Left ventricle myocardium inferior (tissue), 1 donor: ENCODE measurements at places on chromosomes 11 and 22. TPM values are rescaled to one million over a fixed set of nuclear protein-coding genes. Genes with fewer than 3 reads are reported as not detected.

DNA sequence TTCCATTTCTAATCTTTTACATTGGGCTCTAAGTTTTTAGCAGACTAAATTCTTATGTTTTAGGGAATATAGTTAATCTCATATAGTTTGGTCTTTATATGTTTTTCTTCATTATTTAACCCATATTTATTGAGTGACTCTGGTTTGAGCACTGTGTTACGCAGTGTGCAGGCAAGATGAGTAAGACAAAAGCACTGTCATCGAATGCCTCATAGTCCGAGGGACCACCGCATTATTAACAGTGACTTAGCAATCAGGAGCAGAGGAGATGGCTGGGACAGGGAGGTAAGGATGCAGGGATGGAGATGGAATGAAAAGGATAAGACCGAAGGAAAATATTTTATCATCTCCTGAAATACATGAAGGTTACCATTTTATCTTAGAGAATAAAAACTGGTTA, 65.2 kb upstream of the CTSC start:
- DNase-seq: no peak

DNA sequence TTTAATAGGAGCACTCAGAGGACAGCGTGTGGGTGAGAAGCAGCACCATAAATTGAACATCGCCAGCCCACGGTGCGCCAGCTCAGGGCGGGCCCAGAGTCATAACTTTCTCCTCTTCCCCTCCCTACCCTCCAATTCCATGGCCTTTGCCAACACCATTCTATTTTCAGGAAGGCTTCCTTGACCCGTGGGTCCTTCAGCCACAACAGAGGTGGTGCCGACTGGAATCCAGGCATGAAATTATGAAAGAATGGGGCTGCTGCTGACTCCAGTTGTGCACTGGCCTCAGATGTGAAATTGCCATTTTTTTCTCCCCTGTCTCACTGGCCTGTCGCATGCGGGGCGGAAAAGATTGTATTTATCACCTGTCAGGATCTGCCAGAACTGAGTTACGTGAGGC, 345.9 kb downstream of the MIAT start:
- no peak for DNase-seq

DNA sequence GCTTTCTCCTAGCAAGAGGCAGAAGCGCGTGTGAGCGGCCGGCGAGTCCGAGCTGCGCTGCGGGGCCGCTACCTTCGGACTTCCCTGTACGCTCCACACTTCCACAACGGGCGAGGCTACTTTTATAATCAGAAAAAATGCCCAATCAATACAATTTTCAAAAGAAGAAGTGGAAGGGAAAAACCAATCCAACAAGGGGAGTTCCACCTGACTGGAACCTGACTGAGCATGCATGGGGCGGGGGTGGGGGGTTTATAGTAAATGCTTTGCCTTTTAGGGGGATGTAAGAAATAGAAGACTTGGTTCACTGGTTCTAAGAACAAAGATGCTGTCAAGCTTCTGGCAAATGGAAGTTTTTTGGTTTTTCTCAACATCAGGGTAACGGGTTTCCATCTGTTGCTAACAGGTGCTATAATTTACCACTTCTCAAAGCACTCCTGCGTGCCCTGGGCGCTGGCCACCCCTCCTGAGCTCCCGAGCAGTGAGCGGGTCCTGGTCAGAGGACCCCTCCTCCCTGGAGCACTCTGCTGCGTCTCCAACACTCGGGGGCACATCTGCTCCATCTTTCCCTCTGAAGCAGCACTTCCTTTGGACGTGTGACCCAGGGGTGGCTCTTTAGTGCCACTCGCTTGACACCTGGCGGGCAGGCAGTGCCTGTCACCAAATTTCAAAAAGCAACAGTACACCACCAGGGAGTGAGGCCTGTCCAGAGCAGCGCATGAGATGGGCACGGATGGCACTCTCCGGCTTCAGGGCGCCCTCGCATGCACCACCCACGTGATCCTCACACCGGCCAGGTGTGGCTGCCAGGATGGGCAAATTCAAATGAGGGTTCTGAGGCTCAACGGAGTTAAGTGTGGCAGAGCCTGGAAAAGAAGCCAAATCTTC, 21.6 kb upstream of the BID start:
- no peak for DNase-seq

- no peak for DNase-seq
These were observed 556.3 kb upstream of the ANO5 start for GRCh38 chr11:21636561-21636960.

Gene CNIH2
- total RNA-seq: not detected

Gene BRD1
- total RNA-seq: 14.9 TPM

Gene CD6
- 0.47 TPM for total RNA-seq

Gene SLC22A9
- total RNA-seq: not detected

DNA sequence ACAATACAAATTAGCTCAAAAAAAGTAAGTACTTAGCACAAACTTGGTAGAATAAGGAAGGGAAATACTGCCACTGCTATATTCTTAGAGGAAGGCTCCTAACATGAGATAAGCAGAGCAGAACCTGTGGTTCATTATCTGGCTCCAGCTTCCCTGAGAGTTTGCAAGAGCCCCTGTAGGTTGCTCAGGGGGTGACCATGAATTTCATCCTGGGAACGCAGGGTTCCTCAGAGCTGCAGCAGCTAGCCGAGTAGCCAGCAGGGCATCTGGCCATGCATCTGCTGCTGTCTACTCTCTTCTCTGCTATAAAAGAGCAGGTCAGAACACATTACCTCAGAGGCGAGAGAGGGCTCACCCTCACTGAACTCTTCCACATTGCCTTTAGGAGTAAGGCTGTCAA, 67.3 kb downstream of the TRPC6 start:
- no peak for DNase-seq

- no peak for DNase-seq
These were observed 227.2 kb upstream of the BLID start for GRCh38 chr11:122343210-122343609.

- DNase-seq: no peak
These were observed 48.6 kb downstream of the TRIM29 start for GRCh38 chr11:120089036-120090001.

Gene FBLN1
- 82.8 TPM for total RNA-seq

Gene BTG4
- total RNA-seq: not detected

- no peak for DNase-seq
These were observed 115.9 kb upstream of the CSNK2A3 start for GRCh38 chr11:11468954-11469353.

Gene TMEM134
- total RNA-seq: 87.5 TPM

- DNase-seq: no peak
These were observed 6.5 kb downstream of the CTSF start for GRCh38 chr11:66561975-66562248.

DNA sequence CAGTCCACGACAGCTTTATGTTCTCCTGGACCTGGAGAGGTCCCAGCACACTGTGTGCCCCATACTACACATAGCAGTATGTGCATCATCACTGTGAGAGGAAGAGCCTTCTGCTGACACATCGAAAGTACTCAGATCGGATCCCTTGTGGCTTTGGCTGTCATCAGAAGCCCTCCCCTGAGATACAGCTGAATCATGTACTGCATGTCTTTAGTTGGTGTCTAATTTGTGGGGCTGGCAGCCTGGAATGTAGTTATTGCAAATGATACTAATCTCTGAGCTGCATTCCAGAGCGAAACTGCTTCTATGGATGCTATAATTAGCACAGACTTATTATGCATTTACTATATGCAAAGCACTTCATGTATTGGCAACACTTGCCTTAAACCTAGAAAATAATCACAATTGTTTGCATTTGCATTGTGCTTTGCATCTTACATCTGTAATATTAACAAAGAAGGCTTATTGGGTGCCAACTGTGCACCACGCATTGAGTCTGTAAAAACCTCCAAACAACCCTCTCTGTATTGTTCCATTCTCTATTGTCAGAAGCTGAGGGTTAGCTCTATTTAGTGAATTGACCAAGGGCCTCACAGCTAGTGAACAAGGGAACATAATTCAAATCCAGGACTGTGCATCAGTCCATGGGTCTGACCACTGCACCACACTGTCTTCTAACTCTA, 89.2 kb upstream of the CRTAM start:
- DNase-seq: no peak

DNA sequence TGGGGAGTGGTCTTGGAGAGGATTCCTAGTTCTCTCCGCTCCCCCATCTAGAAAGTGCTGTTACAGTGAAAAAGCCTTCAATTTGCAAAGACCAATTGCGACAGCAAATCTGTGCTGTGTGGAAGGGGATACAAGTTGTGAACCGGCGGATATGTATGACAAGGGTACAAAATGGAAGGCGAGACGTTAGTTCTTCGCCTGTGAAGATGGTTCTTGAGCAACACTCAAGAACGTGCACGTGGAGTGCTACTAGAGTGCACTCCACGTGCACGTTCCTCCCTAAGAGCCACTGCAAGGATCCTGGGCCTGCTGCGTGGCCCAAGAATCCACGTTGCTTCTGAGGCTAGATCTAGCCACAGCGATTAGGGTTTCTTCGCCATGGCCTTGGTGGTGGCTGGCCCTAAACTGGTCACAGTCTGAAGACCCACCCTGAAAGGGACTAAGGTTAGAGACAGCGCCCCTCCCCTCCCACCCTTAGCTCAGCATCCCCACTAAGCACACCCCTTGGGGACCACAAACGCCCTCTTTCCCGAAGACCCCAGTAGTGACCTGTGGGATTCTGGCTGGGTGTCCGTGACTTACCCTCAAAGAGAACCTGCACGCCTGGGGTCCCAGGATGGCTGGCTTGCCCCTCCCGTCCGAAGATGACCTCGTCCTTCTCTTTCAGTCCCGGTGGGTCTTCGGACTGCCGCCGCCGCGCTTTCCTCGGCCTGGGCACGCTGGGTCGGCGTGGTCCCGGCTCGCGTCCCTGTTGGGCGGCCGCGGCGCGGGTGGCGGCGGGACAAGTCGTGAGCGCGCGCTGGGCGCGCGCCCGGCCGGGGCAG, 519 bp upstream of the PDE3B start:
- no peak for DNase-seq

GRCh38 chr11:95652002-95652472, 137.5 kb downstream of the FAM76B start:
- no peak for DNase-seq

DNA sequence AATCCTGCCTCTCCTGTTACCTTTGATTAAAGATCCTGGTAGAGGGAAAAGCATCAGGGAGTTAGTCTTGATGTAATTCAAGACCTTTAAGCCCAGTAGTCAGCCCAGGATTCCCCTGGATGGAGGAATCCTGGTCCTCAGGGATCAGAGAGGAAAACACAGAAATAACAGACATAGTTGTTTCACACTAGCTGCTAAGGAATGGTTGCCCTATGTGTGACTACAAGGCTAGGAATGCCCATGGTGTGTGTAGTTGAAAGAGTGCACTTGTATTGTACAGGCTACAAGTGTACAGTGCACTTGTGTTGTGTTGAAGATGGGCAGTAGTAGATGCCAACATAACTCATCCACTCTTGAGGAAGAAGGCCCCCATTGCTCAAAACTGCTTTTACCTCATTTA, 226.8 kb downstream of the AASDHPPT start:
- no peak for DNase-seq

- no peak for DNase-seq
These were observed 56.4 kb upstream of the LMO1 start for GRCh38 chr11:8320076-8320475.

DNA sequence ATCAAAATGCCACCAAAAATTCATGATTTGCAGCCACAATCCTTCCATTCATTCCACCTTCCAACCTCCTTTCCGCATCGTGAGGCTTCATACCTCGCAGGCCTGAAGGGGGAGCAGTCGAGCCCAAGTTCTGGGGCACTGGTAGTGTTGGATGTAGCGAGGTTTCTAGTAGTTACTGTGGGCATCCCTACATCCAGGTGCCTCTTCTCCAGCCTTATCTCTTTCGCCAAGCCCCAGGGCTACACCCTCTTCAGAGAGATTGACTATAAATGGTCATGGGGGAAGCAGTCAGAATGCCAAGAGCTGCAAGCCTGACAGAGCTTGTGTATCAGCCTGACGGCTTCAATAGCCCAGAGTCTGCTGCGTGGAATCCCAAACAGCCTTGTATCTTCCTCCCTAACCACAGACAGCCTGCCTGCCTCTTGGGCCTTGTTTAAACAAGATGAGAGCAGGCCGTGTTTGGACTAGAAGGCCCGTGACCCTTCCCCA, 28.9 kb downstream of the CLMP start:
- peak; percentile 36 for DNase-seq

Gene C1QTNF5
- total RNA-seq: 14.4 TPM

- no peak for DNase-seq
These were observed 159.6 kb downstream of the CTTN start for GRCh38 chr11:70557742-70558485.

Gene LRRC74B
- not detected for total RNA-seq

DNA sequence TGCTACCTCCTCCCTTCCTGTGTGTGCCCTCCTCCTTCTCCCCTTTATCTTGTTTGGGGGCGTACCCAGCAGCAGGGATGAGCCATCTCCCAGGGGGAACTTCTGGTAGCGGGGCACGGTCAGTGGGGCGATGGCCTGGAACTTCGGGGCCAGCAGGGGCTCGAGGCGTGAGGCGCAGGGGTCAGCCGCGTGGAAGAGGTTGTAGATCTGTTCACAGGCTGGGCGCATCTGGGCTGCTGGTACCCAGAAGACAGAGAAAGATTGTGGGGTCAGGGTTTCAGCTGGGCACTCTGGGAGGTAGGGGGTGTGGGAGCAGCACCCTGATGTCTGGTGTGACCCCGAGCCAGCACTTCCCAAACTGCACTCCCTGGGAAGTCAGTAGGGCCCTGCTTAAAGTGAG, 9.1 kb downstream of the PITPNM1 start:
- no peak for DNase-seq

Gene GLYATL1
- total RNA-seq: not detected

Gene CAVIN3
- total RNA-seq: 37.1 TPM

DNA sequence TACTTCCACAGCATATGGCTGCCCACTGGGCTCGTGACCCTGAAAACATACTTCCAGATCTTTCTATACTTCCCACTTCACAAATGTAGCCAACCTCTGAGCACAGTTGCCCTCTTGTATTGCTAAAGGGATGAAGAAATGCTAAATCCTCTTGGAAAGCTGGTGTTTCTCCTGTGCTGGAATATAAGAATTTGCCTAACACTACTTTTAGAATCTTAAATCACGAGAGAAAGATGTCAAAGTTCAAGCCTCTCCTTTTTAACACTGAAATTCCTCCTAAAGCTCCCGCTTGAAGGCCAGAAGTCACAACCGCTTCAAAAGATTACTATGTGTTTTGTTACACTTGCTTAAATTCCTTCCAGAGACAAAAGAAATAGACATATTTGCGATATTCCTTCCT, 21.9 kb downstream of the MAML2 start:
- no peak for DNase-seq

- no peak for DNase-seq
These were observed 34.3 kb upstream of the NFRKB start for GRCh38 chr11:129929721-129930120.
